ENCODE measurements at places on chromosomes 6 and 20.

- peak; percentile 31 for DNase-seq
Measured at GRCh38 chr6:138404666-138405337, 779 bp downstream of the HEBP2 start.

GRCh38 chr6:113094779-113095178 is 747.6 kb downstream of the RFPL4B start:
- DNase-seq, result no peak

GRCh38 chr20:33656010-33656782 is 5.9 kb upstream of the C20orf144 start:
- DNase-seq, result no peak

- no peak for DNase-seq
Measured at GRCh38 chr6:131129689-131130553, 5.3 kb upstream of the AKAP7 start.

GRCh38 chr6:114339706-114340105 is 3.1 kb downstream of the HS3ST5 start:
- DNase-seq, result no peak

GRCh38 chr6:131717836-131718542 is 7.2 kb upstream of the CTAGE9 start:
- no peak for DNase-seq

DNA sequence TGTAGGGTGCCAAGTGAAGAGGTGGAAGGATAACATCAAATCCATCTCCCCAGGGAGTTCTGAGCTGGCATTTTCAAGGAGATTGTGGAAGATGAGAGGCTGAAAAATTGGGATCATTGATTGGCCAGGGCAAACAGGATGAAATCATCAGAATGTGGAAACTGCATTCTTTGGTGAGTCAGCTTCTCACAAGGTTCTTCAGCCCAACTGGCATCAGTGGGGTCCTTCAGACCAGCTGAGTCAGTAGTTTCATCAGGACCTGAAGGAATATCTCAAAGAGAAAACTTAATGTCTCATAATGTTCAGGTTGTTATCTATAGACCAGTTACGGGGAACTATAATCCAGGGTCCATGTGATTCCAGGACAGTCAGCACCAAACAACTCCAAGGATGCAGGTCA is 195.8 kb downstream of the HAO1 start:
- DNase-seq, result no peak

DNA sequence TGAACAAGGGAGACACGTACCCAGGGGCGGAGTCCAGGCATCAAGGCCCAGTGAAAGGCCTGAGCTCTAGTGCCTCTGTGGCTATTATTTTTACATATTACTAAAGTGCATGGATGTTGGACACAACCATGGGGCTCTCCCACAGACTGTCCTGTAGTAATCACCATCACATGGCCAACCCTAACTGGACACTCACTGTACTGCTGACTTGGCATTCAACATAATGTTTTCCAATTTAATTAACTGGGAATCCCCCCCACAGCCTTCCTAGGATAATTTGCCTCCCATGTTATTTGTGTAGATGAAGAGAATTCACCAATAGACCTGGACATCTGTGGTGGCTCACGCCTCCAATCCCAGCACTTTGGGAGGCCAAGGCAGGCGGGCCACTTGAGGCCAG is 34.5 kb downstream of the ARFGEF2 start:
- no peak for DNase-seq

- no peak for DNase-seq
Measured at GRCh38 chr6:44842616-44843015, 455.1 kb downstream of the CDC5L start.

DNA sequence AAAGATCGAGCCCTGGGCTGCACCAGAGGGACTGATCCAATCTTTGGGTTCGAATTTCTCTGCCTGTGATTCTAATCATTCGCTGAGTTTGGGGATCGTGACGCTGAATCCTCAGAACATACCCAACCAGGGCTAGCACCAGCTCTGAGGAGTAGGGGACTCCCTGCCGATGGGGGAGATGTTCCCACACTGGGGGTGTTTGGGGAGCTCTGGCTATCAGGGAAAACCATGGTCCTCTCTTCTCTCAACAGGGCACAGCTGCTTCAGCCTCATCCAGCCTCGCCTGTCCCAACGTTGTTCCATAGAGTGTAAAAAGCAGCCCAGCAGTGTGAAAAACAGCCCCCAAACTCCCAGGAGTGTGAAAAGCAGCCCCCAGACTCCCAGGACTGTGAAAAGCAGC is 136.6 kb downstream of the ANKRD60 start:
- DNase-seq, result no peak

GRCh38 chr6:46832816-46833215 is 39.6 kb downstream of the MEP1A start:
- DNase-seq, result no peak

GRCh38 chr6:111586554-111586953 is 19.1 kb downstream of the TRAF3IP2 start:
- DNase-seq, result no peak

GRCh38 chr20:41387444-41387851 is 20.8 kb upstream of the EMILIN3 start:
- DNase-seq, result no peak

GRCh38 chr6:68710916-68711315 is 75.8 kb downstream of the ADGRB3 start:
- no peak for DNase-seq

GRCh38 chr6:116200619-116201249 is 53.1 kb downstream of the TSPYL4 start:
- DNase-seq, result no peak

GRCh38 chr6:41175084-41175483 is 12.2 kb upstream of the TREM2 start:
- no peak for DNase-seq

DNA sequence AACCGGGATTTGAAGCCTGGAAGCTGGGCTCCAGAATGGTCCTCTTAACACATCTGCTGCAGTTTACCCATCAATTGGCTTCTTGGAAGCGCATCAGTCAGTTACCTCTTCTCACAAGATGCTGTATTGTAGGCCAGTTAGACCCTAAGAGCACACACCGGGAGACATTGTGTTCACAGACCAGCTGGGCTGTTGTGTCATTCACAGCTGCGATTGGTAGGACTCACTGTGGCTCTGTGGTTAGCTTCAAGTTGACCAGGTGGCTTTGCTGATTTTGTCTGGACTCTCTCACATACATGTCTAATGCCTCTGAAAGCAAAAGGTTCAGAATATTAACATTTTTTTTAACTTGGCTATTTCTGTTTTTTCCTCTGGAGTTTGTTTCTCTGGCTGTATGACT is 64.8 kb downstream of the SNX9 start:
- no peak for DNase-seq

- DNase-seq, result no peak
Measured at GRCh38 chr6:45423824-45424450, 46.2 kb upstream of the SUPT3H start.

GRCh38 chr20:31260326-31260932 is 3.0 kb downstream of the DEFB115 start:
- no peak for DNase-seq

DNA sequence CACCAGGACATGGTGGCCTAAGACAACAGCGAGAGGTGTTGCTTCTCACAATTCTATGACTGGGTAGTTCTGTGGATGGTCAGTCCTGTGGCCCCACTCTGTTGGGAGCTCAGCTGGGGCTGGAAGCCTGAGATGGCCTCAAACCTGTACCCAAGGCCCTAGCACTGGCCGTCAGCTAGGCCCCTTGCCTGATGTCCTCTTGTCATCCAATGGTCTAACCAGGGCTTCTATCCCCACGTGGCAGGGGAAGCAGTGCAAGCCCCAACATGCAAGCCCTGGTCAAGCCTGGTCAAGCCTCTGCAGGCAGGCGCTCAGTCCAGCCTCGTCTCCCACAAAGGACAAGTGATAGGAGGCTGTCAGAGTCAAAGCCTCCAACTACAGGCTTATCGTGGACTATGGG is 196.5 kb upstream of the CST7 start:
- no peak for DNase-seq

DNA sequence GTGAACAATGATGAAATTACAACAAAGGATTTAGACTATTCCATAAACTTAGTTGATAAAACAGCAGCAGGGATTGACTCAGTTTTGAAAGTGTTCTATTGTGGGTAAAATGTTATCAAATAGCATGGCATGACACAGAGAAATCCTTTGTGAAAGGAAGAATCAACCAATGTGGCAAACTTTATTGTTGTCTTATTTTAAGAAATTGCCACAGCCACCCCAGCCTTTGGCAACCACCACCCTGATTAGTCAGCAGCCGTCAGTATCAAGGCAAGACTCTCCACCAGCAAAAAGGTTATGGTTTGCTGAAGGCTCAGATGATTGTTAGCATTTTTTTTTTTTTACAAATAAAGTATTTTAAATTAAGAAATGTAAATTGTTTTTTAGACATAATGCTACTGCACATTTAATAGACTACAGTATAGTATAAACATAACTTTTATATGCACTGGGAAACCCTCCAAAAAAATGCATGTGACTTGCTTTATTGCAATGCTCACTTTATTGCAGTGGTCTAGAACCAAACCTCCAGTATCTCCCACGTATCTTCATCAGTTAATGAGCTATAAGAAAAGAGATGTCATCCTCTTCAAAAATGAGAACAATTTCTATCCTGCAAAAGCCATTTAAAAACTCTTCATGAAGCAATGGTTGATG is 162.7 kb downstream of the SOBP start:
- DNase-seq, result no peak

- peak; percentile 52 for DNase-seq
Measured at GRCh38 chr20:51639206-51639832, 96.8 kb upstream of the NFATC2 start.

- DNase-seq, result no peak
Measured at GRCh38 chr6:154058963-154059680, 20.1 kb downstream of the OPRM1 start.

- no peak for DNase-seq
Measured at GRCh38 chr6:103797738-103798137, 1062.0 kb downstream of the HACE1 start.

- DNase-seq, result no peak
Measured at GRCh38 chr6:37109714-37110499, 60.0 kb upstream of the PIM1 start.

DNA sequence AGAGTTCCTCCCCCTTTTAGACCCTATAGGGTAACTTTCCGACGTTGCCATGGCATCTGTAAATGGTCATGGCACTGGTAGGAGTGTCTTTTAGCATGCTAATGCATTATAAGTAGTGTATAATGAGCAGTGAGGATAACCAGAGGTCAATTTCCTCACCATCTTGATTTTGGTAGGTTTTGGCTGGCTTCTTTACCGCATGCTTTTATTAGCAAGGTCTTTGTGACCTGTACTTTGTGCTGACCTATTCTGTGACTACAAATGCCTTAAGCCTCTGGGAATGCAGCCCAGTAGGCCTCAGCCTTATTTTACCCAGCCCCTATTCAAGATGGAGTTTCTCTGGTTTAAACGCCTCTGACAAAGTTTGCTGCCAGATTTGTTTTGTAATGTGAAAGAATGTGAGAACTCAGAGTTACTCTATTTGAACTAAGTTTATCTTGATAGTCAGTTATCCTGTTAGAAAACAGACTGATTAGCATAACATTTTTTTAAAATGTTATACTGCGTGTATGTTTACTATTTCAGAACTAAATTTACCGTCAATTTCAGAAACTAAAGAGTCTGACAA is 111.3 kb upstream of the PRSS16 start:
- no peak for DNase-seq

DNA sequence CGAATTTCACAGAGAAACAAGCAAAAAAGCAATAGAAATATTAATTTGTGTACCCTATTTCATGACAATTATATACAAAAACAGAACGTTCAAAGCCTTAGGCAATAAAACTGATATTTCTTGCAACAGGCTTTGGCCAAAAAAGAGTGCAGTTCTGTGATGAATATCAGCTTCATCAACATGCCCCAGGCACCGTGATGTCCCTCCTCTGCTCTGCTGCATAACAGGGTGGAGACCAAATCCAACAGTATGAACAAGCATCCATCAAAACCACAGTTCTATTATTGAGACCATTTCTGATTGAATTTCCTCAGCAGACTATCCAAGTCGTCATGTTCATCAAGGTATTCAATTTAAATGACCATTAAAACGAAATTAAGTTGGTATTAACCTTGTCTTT is 722.6 kb upstream of the NRSN1 start:
- DNase-seq, result no peak

GRCh38 chr20:48962976-48963771 is 41.7 kb downstream of the ARFGEF2 start:
- no peak for DNase-seq

- DNase-seq, result no peak
Measured at GRCh38 chr6:29502181-29502580, 14.4 kb upstream of the MAS1L start.

GRCh38 chr6:47419621-47420020 is 58.0 kb upstream of the CD2AP start:
- DNase-seq, result no peak

DNA sequence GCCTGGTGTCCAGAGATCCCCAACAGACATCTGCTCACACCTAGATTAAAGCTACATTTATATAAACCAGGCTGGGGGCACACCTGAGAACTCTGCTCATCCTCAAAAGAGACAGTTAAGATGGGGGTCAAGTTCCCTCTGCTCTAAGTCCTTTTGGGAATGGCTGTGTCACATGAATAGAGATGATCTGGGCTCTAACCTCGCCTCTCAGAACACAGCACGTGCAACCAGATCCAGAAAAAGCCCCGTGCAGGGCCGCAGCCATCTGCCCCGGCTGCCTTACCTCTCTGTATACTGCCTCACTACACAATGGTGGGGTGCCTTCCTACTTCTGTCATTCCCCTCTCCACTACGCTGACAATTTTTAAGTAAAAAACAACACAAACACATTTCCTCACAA is 5.9 kb downstream of the MTCH1 start:
- no peak for DNase-seq

DNA sequence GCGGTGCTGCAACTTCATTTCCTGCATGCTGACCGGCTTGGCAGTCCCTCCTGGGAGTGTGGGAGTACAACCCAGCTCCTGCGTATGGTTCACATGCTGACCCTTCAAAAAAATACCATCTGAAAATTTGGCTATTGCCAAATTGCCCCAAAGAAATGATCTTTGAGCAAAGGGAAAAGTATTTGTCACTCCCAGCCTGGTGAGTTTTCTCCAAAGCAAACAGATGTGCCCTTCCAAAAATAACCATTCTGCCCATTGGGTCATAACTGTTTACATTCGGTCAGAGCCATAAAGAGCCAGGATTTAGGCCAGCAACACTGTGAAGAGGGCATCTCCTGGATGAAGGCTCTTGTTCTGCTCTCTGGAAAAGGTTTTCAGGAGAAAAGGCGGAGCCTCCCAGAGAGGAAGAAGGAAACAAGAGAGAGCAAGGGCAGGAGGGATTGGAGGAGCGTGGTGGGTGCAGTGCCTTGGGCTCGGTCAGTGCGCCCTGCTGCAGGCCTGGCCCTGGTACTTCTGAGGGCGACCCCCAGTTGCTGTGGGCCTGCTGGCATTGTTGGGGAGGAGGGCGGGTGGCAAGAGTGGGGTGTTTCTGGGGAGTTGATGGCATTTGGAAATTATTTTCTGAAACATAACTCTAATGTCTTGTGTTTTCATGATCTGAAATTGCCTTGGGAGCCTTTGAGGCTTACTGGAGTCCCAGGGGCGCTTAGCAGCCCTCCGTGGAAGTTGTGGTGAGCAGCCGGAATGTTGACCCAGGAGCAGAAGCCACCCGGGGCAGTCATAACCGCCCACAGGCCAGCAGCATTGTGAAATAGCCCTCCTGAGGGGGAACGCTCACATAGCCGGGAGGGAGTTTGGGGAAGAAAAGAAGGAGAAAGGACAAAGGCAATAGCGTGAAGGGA is 248.4 kb downstream of the MYLK4 start:
- no peak for DNase-seq

Measured in CD4-positive, alpha-beta T cell treated with Interleukin-4 for 1 hour (primary cell).